HTR-8/SVneo (cell line): ENCODE measurements at places on chromosomes 3 and 15.

DNA sequence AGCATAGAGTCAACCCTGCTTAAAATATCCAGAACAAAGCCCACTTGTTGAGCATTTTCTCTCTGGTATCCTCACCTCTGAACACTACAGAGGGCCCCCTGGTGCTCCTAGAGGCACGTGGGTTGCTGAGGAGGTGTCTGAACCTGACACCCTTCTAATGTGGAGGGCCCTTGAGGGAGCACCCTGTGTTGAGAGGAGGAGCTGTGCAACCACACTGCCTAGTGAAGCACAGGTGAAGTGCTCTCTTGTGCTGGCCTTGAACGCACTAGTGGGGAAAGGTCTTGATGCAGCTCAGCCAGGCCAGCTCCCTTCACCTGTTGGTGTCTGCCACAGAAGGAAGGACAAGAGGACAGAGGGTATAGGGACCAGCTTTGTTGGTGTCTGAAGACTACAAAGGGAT lies 51.9 kb downstream of the CCK start:
- no peak for DNase-seq

DNA sequence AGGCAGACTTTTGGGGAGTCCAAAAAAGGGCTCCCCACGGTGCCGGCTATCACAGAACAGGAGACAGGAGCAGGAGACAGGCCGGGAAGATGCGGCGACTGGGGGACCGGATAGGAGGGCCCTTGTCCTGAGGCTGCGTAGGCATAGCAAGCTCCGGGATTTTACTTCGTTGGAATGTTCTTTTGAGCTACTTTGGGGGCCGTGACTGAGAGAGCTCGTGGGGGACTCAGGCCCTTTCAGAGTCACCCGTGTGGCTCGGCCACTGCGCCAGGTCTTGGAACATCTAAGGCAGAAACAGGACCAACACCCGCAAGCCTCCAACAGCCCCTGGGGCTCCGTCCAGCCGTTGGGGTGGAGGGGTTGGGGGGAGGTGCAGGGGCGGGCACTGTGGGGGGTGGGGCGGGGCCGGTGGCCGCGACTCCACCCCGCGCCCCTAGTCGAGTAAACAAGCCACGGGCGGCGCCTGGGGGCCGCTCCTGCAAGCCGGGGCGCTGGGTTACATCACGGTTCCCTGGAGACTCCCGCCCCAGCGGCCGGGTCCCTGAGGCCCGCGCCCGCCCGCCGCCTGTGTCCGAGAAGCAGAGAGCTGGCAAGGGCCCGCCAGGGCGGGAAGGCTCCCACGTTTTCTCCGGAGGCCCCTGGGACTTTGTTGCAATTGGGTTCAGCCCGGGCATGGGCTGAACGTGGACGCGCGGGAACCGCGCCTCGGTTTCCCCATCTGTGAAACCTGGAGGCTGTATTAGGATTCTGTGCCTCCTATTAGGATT lies 23.3 kb upstream of the C15orf39 start:
- no peak for DNase-seq

GRCh38 chr3:79361748-79362378 lies 405.9 kb downstream of the ROBO1 start:
- no peak for DNase-seq

DNA sequence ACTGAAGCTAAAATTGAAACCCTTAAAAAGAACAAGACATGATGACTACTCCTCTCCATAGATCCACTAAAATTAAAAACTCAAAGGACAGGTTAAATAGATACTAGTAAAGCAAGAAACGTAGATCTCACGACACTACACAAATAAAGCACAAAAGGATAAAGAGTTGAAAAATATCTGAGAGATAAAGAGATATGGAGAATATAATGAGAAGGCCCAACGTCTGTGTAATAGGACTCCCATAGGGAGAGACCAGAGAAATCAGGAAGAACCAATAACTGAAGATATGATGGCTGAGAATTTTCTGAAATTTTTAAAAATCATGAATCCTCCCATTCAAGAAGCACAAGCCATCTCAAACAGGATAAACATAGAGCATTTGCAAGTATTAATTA lies 45.6 kb upstream of the PRICKLE2 start:
- DNase-seq, result no peak

GRCh38 chr3:178304758-178305467 lies 231.3 kb upstream of the KCNMB2 start:
- DNase-seq, result peak; percentile 27

GRCh38 chr3:99901200-99901926 lies 83.7 kb downstream of the CMSS1 start:
- DNase-seq, result peak; percentile 54

GRCh38 chr3:95711789-95712188 lies 1102.6 kb upstream of the EPHA6 start:
- no peak for DNase-seq

DNA sequence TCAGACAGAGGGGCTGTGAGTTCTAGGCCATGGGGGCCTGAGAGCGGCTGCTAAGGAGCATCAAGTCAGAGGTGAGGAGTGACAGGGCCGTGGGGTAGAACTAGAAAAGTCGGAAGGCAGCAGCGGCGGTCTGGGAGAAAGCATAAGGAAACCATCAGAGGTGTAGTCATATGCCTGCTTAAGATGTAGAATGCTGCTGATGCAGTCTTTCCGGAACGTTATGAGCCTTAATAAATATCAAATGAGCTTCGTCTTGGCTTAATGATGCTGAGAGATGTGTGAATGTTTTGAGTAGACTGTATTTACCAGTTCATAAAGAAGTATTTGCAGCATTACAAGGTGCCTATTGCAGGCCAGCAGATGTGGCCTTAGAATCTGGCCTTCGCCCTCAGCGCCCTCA lies 15.2 kb downstream of the ATG7 start:
- DNase-seq, result no peak

DNA sequence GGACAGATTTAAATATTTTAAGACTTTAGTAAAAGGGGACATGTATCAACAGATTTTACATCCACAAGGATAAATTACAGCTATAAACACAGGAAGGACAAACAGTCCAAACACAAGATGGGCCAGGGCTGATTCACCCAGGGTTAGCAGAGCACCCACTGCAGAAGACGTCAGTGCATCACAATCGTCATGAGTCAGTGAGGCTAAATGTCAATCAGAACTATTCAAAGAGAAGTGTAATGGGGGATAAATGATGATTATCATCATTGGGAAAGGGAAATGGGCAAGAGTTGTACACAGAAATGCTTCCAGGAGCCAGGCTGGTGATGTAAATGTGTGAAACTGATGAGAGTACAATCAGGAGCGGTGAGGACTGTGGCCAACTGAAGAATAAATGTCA lies 226.8 kb downstream of the PLCL2 start:
- no peak for DNase-seq

DNA sequence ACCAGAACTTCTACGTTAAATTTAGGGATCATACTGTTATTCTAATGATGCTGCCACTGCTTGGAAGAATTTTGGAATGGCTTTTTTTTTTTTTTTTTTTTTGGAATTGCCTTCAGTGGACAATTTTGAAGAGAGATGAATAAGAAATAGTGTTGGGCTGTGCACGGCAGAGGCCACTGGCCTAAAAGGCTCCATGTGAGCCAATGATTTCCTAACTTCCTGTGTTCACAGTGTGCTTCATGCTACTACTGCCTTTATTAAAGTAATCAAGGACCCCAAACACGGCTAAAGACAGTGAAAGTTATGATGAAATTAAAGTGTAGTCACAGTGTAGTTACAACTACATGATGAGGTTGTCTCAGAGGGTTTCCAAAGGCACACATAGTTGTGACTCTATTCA lies 100.8 kb upstream of the TNFAIP8L3 start:
- no peak for DNase-seq

- DNase-seq, result no peak
Measured at GRCh38 chr15:91983729-91984340, 130.3 kb downstream of the SLCO3A1 start.

DNA sequence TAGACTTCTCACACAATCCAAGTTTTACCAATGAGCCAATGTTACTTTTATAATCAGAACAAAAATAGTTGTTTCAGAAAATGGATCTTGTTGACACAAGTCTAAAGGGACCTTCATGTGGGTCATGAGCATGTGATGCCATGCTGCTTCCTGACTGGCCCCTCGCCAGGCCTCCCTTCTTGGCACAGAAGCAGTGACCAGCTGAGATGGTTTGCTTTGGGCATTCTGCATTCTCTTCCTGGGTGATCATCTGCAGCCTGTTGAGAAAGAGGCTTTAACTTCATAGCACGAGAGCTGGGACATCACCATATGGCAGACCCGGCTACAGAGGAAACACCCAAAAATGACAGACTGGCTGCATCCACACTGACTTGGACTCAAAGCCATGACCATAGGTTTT lies 45.7 kb downstream of the TGM4 start:
- DNase-seq, result no peak

DNA sequence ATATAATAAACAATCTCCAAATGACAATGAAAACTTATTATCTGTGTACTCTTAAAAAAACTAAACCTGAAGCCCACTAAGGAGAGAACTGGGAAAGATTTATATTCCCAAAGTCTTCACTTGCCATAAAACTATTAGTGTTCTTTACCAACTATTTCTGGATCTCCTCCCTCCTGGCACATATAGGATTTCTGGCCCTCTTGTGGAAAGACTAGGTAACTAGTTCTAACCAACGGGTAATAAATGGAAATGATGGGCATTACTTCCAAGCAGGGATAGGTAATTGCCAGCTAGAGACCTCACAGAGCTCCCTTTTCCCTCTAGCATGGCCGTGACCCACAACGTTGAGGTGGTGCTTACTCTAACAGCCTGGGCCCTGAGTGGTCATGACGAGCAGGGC lies 110.1 kb downstream of the DNAH12 start:
- peak; percentile 41 for DNase-seq

DNA sequence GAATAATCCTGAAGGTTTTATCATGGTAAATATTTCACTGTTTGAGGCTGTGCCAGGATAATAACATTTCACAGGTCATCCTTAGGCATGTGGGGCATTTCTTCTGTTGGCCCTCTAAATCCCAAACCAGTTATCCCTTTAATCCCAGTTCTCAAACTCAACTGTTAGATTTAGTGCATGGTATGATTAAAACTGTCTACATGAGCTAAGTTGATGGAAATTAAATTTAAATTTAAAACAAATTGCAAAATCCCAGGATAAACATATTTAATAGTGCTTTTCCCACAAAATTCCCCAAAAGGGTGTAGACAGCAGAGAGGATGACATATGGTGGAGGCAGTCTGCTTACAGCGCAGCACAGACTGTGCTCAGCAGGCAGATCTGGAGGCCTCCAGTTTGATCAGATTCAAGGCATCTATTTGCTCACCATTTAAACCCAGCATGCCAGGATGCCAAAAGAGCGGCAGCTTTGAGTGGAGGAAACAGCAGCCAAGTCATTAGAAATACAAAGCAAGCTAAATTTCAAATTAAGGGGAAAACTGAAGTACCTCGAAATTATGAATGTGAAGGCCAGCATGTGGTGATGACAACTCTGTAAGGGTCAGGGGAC lies 325.8 kb downstream of the KCNH8 start:
- DNase-seq, result no peak
